Panc1 (cell line): ENCODE measurements at places on chromosomes 7 and 10. TPM values are rescaled to one million over a fixed set of nuclear protein-coding genes. Genes with fewer than 3 reads are reported as not detected.

The ARHGEF35 gene
- 12.0 TPM for total RNA-seq

The COL28A1 gene
- total RNA-seq: not detected

The AOAH gene
- 0.31 TPM for total RNA-seq

DNA sequence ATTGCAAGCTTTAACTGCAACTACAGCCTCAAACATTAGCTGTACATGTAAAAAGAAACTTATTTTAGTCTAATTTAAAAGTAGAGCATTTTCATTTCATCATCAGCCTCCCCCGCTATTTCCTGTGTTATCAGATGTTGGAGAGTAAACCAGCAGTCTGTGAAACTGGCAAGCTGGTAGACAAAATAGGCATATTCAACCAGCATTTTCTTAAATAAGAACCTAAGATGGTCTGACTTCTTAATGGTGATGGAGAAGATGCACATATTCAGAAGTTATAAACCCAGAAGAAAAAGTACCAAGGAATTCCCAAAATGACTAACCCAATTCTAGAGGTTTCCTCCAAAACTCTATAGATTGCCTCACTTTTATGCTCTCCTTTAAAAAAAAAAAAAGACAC, 24.9 kb downstream of the PIK3AP1 start:
- DNase-seq: no peak

- DNase-seq: no peak
Observed at GRCh38 chr7:95906851-95907250, 134.5 kb downstream of the DYNC1I1 start.

DNA sequence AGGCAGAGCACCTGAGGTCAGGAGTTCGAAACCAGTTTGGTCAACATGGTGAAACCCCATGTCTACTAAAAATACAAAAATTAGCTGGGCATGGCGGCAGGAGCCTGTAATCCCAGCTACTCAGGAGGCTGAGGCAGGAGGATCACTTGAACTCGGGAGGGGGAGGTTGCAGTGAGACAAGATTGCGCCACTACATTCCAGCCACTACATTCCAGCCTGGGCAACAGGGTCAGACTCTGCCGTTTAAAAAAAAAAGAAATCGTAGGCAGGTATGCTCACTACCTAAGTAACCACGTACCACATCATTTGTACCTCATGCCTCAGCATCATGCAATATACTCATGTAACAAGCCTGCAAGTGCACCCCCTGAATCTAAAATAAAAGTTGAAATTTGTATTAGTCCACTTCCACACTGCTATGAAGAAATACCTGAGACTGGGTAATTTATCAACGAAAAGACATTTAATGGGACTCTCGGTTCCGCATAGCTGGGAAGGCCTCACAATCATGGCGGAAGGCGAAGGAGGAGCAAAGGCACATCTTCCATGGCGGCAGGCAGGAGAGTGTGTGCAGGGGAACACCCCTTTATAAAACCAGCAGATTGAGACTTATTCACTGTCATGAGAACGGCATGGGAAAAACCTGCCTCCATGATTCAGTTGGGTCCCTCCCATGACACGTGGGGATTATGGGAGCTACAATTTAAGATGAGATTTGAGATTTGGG, 8.1 kb upstream of the EIF4H start:
- DNase-seq: no peak

DNA sequence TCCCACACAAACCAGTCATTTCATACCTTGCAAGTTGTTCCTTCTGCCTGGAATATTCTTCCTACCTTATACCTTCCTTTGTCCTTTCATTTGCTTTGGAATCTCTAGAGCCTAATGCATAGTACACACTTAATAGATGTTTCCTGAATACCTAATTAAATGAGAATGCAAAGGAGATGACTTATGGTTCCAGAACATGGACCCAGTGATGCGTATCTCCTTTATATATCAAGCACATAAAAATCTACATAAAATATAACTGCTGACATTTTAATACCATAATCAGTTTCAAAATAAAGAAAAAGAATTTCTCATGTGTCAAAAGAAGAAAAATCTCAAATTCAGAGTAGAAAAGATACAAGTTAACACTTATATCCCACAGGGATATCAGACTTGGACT, 110.6 kb upstream of the ASAH2 start:
- no peak for DNase-seq

GRCh38 chr10:3445648-3446047, 273.1 kb upstream of the PITRM1 start:
- DNase-seq: no peak

DNA sequence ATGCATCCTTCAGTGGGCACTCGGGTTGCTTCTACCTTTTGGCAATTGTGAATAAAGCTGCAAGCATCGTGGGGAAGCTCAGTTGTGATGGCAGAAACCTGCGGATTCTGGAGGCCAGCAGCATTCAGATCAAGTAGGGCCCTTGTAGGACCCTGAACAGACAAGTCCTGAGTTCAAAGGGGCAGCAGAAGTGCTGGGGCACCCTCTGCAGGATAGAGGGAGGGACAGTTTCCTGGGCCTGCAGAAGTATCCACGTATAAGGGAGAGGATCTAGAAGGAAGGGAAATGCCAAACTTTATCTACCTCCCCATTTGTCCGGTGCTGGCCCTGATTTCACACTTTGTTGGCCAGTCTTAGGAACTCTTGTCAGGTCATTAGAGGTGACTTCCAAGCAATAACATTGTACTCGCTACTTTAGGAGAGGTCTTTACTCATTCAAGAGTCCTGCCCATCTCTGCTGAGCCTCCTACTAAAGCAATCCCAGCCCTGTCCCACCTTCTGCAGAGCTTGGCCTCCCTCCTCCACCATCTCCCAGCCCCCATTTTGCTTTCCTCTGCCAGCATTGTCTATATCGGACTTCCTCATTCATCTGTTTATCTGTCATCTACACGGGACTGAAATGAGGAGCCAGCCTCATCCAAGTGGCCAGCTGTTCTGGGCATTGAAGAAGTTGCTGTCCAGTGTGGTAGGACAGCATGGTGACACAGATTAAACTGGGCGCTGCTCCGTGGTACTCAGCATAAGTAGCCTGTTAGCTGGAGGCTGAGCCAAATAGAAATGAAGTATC, 26.6 kb upstream of the R3HCC1L start:
- no peak for DNase-seq

- no peak for DNase-seq
Observed at GRCh38 chr10:47289921-47290320, 10.1 kb upstream of the GDF10 start.

GRCh38 chr7:53035499-53036412, at the start of gene POM121L12:
Gene POM121L12, plus strand, starts transcription at chr7:53035633. Its CDS starts 39 bp downstream, at chr7:53035672.
- no peak for DNase-seq

DNA sequence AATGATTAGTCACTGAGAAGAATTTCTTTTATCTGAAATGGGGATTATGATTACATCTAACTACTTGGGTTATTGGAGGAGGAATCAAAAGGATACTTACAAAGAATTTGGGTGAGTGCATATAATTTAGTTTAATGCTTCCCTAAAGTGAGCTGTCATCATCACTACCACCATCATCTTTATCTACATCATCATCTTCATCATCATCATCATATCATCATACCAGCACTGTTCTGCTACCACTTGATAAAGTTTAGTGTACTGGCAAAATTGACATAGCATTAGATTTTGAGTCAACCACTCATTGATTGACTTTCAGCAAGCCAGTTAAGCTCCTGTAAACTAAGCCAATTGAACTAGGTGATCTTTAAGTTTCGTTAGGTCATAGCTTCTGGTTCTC, 245.6 kb upstream of the DKK1 start:
- DNase-seq: no peak

DNA sequence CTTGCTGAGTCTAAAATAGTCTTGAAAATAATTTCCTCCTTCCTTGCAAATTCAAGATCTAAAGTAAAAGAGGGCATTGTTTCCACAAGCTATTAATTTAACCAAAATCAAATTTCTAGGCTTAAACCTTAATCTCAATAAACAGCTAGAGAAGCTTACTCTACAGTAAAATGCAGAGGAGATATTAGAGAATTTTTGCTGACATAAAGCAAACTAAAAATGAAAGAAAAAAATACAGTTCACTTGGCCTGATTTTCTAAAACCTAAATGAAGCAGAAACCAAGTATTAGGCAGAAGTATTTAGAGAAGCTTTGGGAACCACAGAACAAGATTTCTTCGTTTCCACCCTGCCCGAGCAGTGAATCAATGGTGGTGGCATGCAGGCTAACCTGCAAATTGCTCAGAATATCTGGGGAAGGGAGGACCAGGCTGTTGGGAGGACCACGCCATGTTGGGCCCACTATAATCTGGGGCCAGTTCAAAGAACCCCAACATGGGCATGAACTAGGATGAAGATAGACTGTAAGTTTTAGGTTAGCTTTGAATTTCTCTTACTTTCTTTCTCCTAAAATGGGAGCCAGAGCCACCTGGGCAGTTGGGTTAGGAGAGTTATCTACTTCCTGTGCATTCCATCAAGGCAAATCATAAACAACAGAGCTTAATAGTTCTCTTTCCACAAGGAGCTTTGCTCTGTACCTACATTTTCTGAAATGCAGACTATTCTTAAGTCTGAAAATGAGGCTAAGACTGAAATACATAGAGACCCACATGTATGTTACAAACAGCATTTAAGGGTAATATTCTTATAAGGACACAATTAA, 4.1 kb downstream of the LAMB1 start:
- DNase-seq: no peak

DNA sequence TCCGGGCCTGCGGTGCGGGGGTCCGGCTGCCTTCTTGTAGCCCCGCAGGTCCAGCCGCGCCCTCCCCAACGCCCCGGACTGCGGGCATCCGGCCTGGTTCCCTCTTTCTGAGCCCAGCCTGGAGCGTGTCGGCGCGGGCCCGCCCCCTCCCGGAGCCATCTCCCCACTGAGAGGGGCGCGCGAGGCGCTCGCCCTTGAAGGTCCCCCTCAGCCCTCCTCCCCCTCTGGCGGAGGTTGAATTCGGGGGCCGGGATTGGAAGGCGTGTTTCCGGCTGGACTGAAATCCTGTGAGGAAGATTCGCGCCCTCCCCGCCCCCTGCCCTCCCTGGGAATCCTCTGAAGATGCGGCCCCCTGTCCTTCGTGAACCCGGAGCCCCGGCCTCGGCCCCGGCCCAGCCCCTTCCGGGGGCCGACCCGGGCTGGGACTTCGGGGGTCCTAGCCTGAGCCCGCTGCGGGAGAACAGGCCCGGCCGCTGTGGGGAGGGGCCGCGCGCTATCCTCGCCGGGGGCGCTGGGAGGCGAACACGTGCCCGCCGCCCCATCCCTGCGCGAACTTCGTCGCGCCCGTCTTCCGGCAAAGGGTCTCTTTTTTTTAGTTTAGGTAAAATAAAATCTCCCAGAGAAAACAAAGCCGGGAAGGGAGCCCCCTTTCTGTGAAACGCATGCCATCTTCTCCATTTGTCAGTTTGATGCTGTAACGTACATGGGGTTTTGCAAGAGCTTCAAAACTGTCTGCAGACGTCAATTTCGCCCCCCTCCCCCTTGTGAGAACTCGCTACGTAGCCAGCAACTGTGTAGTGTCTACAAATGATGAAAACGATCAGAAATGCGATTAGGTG, 636 bp downstream of the PDCD4 start:
- no peak for DNase-seq

DNA sequence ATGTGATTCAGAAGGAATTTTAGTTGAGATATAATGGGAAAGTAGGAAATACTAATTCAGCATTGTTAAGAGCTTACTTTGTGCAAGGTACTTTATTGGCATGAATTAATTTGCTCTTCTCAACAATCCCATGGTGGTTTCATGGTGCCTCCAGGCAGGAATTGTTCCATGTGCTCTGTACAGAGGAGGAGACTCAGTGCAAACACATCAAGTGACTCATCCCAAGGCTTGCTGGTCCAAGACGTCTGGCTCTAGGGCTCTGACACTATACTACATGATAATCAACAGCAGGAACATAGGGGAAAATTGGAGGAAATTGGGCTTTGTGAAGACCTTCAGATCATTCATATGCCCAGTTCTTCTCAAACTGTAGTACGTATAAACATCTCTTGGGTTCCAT, 66.5 kb upstream of the PRKG1 start:
- DNase-seq: no peak

- no peak for DNase-seq
Observed at GRCh38 chr7:31028417-31028992, 23.6 kb upstream of the ADCYAP1R1 start.

DNA sequence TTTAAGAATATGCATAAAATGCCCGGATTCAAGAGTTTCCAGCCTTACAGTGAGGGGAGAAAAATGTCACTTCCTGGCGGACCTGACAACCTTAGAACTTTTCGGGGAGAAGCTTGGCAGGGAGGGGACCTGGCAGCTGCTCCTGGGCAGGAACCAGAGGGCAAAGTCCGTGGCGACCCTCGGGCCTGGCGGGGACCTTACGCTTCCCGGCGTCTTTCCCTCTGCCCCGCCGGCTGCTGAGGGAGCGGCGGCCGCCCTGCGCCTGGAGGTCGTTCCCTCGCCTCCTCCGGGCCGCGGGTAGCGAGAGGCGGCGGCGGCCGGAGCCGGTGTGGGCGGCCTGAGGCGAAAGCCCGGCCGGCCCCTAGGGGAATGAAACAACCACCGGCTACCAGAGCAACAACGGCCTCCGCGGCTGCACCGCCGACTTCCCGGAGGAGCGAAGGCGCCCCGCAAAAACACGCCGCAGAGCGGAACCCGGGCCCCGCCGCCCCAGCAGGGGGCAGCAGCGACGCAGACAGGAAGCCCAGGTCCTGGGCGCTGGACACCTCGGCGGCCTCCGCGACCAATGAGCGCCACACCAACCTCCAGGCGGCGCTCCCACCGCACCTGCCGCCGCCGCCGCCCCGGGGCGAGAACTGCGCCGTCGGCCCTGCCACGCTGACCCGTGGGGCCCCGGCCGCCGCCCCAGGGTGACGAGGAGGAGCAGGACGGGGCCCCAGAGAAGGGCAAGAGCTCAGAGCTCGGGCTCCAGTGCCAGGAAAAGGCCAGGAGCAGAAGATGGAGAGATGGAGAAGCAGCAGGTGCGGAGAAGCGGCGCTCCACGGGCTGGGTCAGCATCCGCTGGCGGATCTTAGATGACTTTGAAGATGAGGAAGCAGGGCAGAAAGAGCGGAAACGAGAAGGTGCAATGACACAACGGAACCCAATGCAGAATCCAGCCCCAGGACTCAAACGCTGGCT, 10.5 kb upstream of the ACSM6 start:
- no peak for DNase-seq
